ENCODE measurements at places on chromosomes 3 and 15.

GRCh38 chr15:95051861-95052260 lies 820.5 kb downstream of the MCTP2 start:
- no peak for DNase-seq

DNA sequence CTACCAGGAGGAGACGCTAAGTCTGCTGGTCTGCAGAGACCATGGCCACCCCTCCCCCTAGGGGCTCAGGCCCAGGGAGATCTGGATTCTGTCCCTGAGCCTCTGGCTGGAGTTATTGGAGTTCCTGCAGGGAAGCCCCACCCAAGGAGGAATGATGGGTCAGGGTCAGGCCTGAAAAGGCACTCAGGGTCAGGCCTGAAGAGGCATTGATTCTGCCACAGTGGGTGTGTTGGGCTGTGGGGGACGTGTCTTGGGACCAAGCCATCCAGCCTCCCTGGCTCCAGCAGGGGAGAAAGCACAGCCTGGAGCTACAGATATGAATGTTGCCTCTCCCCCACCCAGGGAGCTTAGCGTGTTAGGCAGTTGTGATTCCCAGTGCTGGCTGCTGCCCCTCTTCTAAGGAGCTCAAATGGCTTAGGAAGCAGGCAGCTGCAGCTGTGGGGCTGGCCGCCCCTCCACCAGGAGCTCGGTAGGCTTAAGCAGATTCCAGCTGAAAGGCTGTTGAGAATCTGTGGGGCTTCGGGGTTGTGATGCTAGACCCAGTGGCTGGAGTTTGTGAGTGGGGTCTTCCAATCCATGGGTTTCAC lies 176.7 kb downstream of the CHL1 start:
- DNase-seq, result no peak

- DNase-seq, result no peak
Observed at GRCh38 chr3:133328373-133328772, 71.5 kb upstream of the BFSP2 start.

GRCh38 chr3:36475558-36475957 lies 95.3 kb downstream of the STAC start:
- no peak for DNase-seq

- DNase-seq, result no peak
Observed at GRCh38 chr3:148307443-148307843, 390.3 kb upstream of the AGTR1 start.

GRCh38 chr3:30188713-30189112 lies 417.7 kb upstream of the TGFBR2 start:
- DNase-seq, result no peak

DNA sequence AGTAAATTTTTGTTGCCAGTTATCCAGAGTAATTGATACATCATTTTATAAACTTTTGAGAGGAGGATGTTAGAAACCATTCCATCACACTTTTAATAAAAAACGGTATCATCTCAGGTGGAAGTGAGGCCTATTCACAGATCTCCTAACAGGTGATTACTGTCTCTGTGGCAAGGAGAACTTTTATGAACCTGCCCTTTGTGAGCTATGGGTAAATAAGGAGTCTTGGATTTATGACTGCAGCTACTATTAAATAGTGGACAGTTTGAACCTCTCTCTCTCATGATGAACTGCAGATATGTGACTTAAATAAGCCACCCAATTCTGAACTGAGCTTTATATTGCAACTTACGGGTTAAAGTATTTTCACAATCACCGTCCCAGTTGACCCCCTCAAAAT lies 45.7 kb downstream of the ZFAND6 start:
- DNase-seq, result no peak

GRCh38 chr3:8505621-8506020 lies 4.0 kb downstream of the LMCD1 start:
- DNase-seq, result no peak

Measured in smooth muscle cell of the brain vasculature (primary cell).